CD14-positive monocyte (primary cell): ENCODE measurements at places on chromosomes 2 and 18.
A peak's percentile ranks its signal among the peaks of the same experiment; 100 is the strongest.

- no peak for DNase-seq
Measured at GRCh38 chr2:227031379-227031778, 132.6 kb downstream of the COL4A4 start.

DNA sequence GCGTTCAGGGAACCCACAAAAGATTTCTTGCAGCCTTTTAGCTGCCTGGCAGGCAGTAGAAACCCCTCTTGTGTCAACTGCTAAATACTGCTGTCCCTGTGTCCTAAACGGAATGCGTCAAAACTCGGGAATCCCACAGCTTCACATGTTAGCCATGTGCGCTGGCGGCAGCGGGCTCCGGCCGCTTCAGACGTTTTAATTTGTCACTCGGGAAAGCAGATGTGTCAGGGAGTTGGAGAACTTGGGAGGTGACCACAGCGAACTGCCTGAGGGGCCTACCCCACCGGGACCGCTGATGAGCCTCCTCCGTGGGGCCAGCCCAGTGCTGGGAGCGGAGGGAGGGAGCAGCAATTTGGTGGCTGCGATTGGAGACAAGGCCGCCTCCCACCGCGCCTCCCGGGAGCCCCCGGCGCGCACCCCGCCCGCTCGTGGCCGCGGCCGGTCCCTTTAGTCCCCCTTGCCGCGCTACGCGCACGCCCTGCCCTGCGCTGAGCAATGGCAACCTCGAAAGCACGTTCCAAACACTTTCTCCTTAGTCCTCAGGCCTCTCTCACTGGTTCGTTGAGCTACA is 146.1 kb upstream of the SATB2 start:
- no peak for DNase-seq

DNA sequence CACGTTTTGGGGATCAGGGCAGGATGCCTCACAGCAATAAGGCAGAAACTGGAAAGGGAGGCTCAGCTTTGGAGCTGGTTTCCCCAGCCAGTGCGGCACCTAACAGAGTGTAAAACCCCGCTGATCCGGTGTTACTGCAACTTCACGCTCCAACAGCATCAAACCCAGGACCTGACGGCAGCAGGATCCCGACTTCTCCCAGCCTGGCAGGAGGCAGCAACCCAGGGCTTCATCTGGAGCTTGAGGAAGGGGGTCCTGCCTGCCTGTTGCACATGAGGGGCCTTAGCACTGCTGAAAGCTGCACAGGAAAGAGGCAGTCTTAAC is 209.8 kb downstream of the MGAT5 start:
- DNase-seq = no peak

GRCh38 chr2:95048825-95049682 is 23.5 kb downstream of the MAL start:
- DNase-seq = no peak

DNA sequence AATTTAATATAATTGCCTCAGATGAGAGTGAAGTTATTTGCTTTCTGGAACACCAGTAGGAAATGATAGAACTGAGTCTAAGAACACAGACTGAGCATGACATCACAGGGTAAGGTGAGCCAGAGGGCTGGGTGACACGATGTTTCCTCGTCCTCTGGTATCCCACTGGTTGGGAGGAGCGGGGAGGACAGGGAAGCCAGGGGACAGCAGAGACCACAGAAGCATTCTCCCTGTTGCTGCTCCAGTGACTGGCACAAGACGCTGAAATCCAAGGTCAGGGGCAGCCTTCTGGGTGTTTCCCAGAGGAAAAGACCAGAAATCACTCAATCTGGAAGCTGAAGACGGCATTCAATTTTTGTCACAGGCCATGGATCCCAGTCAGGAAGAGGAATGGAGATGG is 363.4 kb upstream of the SOX11 start:
- DNase-seq = no peak

GRCh38 chr18:3079653-3080052 is 66.7 kb upstream of the LPIN2 start:
- no peak for DNase-seq

DNA sequence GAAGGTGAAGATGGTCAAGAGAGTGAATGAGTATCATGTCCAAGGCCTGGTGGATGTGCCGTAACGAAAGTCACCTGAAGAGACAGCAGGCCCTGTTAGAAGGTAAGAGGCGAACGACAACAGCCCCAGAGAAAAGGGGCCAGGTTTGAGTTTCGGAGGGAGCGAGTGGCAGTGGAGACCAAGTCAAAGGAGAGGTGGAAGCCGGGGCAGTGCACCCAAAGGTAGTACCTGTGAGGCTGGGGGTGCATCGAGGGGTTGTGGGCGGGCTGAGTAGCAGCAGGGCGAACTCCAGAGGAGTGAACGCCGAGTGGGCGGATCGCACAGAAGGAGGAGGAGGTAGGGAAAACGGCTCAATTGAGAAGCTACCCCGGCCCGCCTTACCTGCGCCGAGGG is 358 bp downstream of the USP37 start:
- no peak for DNase-seq

DNA sequence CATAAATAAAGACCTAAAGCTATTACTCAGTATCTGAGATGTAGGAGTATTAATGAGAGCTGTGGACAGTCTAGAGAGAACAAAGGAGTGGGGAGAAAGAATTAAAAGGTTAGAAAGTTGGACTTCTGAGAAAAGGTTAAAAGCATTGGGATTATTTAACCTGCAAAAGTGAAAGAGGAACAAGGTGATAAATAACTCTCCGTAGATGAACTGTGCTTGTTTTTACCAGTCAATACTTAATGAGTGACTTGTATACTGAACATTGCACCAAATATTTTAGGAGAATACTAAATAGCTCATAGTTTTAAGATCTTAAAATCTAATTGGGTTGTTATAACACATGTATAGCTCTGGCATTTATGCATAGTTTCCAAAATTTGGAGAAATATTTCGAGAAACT is 137.5 kb downstream of the GPD2 start:
- DNase-seq = no peak

- DNase-seq = peak; percentile 50
Measured at GRCh38 chr2:54673501-54673998, 49.9 kb upstream of the EML6 start.

DNA sequence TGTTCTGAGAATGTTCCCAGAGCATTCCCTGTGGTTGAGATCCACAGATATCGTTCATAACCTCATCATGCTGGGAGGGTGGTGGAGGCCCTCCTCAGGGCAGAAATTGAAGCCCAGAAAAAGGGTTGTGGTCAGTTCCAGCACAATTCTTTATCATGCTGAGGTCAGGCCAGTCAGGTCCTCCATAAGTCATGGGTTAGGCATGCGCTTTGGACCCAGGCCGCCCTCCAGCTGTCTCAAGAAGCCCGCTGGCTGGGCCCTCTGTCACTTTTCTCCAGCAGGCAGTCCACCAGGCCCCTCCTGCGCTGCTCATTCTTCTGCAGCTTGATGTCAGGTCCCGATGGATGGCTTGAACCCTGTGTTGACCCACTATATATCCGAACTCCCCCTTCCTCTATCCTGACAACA is 151.1 kb upstream of the NT5C1B start:
- DNase-seq = no peak

DNA sequence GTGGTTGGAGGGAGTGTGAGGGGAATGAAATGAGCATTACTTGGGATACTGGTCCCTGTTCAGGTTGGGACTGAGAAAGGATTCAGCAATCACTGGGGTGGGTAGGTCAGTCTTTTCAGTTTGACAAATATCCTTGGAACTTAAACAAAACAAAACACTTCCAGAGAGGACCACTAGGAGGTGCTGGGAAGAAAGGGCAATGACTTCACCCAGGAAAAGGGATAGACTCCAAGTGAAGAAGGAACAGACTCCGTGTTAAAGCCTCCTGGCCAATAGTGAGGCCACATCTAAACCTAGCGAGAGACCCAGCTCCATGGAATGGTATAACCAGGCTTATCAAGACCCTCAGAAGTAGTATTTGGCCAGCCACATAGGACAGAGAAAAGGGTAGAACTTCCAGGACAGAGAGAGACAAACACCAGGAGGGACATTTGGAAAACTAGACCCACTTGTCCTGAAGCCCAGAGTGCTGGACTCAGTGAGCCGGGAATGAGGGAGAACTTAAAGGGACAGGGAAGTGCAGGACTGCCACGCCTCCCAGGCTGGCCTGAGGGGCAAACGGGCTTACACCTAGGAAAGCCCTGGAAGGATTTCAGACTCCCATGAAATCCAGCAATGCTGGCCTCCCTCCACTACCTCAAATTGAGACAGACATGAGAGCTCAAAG is 19.6 kb upstream of the KCNG3 start:
- peak; percentile 18 for DNase-seq

- peak; percentile 82 for DNase-seq
Measured at GRCh38 chr2:53970724-53971602, at the start of gene PSME4. PSME4 (minus strand) TSS chr2:53970993; CDS start chr2:53970784, 209 bp downstream.

DNA sequence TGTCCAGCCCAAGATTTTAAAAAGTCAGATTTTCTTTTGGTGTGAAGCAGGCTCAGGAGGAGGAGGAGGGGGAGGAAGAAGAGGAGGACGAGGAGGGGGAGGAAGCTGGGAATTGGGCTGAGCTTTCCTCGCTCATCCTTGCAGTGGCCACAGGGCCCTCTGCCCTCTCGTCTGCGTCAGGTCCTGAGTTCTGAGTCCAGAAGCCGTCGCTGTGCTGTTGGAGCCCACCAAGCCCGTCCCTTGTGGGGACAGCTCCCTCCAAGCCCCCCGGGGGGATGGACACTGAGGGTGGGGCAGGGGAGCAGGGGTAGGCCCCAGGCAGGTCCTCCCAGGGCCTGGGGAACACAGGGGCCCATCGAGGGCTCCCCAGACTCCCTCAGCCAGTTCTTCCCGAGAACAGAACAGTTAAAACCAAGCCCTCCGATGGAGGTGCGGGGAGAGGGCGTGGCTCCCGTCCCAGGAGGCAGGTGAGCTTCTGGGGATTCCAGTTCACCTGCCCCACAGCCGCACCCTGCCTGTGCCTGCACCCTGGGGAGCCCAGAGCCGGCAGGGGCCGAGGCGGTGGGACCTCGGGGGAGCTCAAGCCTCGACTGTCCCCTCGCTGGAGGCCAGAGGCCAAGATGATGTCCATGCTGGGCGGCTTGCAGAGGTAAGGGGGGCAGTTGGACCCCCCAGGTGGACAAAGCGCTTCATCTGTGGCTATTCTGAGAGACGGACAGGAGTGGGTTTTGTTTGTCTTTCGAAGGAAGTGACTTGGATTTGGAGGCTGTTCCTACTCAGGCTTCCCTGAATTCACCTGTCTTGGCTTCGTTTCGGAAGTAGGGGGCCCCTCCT is at the start of gene GAL3ST2:
GAL3ST2 (plus strand) TSS at position 487 of the 834 bp plus-strand sequence; CDS start at position 621, 134 bp downstream.
- no peak for DNase-seq

GRCh38 chr2:54422072-54422581 is 34.0 kb upstream of the SPTBN1 start:
- DNase-seq = no peak

GRCh38 chr2:148531669-148532428 is 112.7 kb upstream of the EPC2 start:
- DNase-seq = no peak

GRCh38 chr18:56421647-56422046 is 216.7 kb downstream of the TXNL1 start:
- DNase-seq = no peak

DNA sequence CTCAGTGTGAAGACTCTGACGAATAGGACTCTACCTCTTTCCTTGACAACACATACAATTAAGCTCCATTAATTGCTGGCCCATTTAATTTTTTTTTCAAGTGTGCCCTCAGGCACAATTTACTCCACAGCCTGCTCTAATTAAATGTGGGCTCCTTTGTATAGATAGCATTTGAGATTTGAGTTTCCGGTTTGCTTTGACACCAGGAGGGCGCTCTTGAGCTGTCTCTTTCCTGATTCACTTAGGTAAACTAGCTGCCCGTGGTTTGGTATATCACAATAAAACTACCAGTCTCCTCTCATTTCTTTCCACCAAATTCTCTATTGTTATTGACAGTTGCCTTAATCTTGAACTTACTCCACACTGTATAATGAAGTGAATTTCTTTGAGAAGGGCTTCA is 666.0 kb downstream of the DSC3 start:
- no peak for DNase-seq

GRCh38 chr2:217283460-217283859 is 423.6 kb upstream of the TNP1 start:
- DNase-seq = no peak

- no peak for DNase-seq
Measured at GRCh38 chr2:119160361-119160990, 1.9 kb upstream of the C1QL2 start.

DNA sequence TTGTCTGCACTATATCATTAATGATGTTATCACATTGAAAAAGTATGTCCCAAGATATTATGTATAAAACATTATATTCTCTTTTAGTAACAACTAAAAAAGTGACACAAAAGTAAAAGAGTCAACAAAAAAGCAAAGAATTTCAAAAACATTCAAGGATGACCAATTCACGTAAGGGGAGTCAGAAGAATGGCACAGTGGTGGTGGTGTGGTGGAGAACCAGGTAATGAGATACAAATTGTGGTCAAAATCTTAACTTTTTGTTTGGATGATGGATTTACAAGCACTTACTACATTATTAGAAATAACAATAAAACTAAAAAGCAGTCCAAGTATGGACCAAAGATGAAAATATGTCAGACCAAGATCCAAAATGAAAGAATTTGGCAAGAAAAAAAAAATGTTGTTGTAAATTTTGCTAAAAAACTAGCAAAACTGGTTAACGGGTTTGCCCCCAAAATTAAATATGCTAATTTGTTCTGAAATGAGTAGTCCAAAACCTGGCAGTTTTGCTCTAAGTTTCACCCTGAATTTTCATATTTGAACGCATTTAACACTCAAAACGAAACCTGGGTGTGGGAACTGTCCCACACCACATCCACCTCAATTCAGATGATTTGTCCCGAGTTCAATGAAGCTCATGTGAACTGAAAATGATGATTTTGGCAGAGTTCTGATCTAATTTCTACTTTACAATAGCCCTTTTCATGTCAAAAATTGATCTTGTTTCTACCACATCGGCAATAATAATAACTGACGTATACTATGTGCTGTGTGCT is 135.8 kb downstream of the IKZF2 start:
- no peak for DNase-seq

DNA sequence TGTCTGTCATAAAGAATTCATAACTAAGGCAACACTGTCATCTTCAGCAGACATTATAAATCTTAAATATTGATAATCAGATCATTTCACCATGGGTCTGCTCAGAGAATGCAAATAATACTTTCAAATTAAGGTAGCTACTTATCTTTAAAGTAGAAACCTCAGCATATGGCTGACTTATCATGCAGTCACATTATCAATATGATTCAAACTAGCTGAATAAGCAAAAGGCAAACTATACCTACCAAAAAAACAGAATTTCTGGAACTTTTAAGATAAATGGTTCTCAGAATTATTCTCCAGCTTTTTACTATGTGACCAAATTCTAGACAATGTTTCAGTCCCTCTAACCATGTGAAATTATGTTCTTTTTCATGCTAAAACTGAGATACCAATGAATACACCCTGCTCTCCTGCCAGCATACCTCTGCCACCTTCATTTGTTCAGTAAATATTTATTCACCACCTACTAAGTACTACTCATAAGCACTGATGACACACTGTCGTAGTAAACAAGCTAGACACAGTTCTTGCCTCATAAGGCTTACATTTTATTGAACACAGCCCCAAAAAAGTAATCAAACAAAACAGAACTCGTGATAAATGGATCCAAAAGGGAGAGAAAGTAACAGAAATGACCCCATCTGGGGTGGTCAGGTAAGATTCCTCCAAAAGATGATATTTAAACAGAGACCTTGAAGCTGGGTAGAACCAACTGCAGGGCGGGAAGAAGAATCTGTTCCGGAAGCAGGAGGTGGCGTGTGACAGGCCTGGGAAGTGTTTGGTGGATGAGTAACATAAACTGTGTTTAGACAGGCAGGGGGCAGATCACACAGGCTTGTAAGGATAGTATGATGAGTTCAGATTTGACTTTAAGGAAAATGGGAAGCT is 17.7 kb downstream of the SPIRE1 start:
- DNase-seq = no peak

- DNase-seq = peak; percentile 34
Measured at GRCh38 chr2:9753665-9754531, 89.4 kb upstream of the TAF1B start.

GRCh38 chr2:37637190-37637860 is 34.1 kb downstream of the CDC42EP3 start:
- DNase-seq = peak; percentile 82
